ENCODE measurements at places on chromosomes 3 and 15.

DNA sequence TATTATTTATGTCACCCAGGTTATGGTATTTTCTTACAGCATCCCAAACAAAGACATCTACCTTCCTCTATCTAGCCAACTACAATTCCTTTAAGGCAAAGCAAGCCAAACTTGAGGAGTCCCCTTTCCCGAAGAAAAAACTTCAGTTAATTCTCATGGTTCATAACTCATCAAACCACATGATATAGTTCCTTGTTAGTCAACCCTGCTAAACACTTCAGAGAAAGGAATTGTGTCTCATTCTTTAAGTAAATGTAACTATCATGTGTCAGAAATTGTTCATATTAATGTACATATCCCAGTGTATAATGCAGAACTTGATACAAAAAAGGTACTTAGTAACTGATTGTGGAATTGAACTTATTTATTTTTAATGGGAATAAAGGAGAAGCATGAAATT lies 44.4 kb downstream of the ST3GAL6 start:
- no peak for DNase-seq

- no peak for DNase-seq
Measured at GRCh38 chr15:48292458-48292857, 38.8 kb upstream of the DUT start.

- no peak for DNase-seq
Measured at GRCh38 chr15:92669432-92669831, 13.9 kb upstream of the FAM174B start.

DNA sequence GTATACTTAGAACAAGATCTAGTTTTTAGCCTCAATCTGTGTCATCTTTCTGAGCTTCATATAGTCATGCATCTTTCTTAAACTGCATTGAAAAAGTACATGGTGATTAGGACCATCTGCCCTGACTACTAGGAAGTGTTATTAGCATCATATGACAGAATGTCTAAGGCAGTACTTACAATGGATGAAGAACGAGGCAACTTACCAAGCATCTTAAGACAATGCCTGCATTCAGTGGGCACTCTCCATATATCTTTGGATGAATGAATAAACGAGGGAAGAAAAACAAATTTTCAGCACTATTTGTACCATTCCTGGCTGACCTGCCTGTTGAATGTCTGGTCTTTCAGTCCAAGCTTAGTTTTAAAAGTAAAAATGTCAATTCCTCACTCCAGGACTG lies 185.4 kb upstream of the EPHA3 start:
- DNase-seq: no peak

DNA sequence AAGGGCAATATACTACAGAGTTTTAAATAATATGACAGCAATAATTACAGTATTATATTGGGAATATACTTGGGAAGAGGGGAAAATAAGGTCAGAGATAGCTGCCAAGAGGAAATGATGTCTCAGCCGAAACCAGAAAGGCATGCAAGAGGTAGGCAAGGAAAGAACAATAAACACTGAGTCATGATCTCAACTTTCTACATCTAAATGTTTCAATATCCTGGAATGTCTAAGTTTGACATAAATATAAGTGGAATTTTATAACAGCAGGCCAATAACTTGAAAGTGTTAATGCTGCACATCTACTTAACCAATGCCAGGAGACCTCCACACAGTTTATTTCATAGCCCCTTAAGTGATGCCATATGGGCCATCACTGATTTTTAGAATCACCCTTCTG lies 99.8 kb upstream of the CPNE4 start:
- no peak for DNase-seq

- no peak for DNase-seq
Measured at GRCh38 chr3:20125897-20126296, 60.1 kb downstream of the SGO1 start.

- DNase-seq: no peak
Measured at GRCh38 chr15:68310804-68311463, 33.4 kb downstream of the FEM1B start.

DNA sequence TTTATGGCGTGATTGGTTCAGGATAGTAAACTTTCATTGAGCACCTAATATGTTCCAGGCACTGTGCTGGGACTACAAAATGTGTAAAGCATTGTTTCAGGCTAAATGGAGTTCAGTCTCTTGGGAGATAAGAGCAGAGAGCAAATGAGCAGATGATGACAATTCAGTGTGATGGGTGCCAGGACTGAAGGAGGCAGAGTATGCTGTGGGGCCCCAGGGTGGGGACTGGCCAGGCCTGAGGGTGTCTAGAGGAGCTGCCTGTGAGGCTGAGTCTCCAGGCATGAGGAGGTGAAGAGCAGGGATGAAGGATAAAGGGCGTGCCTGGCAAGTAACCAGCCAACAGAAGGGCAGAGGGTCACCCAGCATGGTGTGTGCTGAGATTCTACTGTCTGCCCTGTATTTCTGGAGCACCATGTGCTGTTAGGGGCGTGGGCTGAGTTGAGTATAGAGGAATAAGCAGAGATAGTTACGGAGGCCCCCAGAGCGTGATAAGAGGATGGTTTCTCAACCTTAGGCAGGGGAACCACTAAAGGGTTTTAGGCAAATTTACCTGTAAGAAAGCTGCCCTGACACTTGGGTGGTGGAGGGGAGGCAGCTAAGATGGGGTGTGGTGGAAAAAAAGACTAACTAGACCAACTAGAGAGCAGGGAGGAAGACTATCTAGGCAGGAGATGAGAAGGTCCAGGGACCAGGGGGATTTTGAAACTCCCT lies 38.5 kb downstream of the EPHB1 start:
- DNase-seq: no peak

DNA sequence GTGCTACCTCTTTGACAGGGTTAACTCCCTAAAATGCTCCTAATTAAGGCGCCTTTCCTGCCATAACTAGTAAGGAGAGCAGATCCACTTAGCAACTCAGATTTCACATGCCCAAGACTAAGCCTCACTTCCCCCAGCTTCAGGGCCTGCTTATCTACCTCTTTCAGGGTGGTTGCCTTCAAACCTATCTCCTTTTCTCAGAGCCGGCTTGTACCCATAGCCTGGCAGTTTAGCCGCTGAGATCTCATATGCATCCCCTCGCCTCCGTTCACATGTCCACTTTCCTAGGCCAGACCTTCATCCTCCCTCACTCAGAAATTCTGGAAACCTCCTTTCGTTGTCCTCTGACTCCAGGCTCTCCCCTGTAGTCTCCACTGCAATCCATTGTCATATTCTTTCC lies 1.0 kb upstream of the FSTL1 start:
- DNase-seq: no peak

DNA sequence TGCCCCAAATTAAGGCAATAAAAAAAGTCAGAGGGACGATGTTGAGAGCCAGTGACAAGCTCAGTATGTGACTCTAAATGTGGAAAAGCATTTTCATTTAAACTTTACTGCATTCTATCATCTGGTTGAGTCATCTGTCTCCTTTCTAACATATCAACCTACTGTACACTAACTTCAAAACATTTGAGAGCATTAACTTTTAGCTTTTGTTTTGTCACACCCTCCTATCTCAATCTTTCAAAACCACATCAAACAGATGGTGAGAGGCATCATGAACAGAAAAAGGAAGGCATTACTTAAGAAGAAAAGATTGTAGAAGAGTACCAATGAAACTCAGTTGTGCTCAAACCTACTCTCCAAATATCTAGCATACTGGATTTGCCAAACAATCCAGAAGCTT lies 4.8 kb downstream of the LRRC58 start:
- no peak for DNase-seq

DNA sequence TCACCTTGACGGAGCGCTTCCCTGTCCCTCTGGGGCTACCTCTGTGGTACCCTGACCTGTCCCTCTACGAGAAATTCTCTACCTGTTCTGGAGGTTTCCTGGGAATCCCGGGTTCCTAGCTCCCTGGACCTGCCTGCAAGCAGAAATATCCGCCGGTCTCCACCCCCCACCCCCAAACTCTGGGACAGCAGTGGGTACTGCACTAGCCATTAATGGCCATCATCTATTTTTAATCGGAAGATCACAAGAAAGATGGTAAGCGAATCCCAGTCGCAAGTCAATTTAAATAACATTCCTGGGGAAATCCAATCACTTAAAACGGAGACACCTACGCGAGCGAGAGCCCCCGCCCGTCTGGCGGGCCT lies 429 bp upstream of the C3orf80 start:
- DNase-seq: no peak

DNA sequence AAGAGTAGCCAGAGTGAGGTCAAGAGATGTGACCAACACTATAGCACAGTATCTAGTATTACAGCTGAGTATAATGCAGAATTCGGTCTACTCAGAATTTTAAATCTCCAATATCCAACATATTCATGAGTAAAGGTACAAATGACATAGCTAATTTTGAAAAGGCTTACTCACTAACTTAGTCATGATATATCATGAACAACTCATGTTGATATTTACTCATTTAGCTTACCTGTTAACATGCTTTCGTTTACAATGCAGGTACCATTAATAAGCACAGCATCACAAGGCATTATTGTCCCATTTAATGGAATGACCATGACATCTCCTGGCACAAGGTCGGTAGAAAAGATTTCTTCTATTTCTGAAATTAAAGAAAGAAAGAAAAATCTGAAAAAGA lies 36.9 kb downstream of the ATP13A3 start:
- no peak for DNase-seq

- no peak for DNase-seq
Measured at GRCh38 chr3:35921718-35922117, 282.4 kb downstream of the ARPP21 start.

- DNase-seq: no peak
Measured at GRCh38 chr3:128235207-128235926, 82.1 kb downstream of the EEFSEC start.

DNA sequence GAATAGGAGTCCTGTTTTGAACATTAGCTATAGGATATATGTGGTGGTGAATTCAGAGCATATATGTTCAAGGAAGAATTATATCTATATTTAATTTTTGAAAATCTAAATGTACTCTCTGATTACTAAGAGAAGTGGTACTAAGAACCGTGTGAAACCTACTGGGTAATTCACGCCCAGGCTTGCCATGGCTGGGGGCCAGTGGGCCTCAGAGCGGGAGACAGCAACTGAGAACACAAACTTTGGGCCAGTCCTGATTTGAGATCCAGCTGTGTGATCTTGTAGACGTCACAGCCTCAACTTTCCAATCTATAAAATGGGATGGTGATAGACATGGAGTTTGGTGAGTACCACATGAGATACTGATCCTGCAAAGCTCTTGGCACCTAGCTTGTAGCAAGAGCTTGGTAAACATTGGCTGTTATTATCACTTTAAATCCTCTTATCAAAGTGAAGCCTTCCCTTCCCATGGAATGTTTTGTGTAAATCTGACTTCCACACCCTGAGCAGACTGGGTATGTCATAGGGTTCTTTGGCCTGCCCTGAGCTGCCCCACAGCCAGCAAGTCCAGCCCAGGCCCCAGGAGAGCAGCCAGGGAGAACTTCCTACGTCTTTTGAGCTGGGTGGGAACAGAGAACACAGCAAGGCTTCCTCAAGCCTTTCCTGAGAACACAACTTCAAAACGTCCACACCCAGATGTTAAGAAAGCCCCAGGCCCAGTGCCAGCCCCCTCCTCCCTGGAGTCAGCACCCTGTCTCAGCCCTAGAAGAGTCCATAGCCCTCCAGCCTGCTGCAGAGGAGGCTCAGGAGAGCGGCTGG lies 8.2 kb upstream of the PAQR5 start:
- DNase-seq: no peak

DNA sequence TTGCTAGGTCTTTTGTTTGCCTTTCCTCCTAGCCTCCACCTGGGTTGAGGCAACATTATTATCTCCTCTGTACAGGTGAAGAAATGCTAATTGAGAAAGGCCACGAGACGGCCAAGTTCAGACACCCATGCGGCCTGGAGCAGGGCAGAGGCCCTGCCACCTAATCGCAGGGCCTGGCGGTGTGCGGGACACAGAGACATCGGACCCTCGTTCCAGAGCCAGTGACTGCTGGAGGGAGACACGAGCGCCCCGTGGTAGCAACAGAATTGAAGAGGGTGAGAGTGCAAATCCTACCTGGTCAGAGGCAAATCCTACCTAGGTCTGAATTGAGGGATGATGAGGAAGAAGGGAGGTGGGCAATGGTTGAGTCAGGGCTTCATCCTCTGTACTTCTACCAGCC lies 113.8 kb upstream of the MEF2A start:
- no peak for DNase-seq

Measured in bone marrow (tissue), 2 donors.